Stimulated activated CD4-positive, alpha-beta T cell treated with anti-CD3 and anti-CD28 coated beads, TNF-alpha, amount 100 ng/mL, for 1 hour (primary cell): ENCODE measurements at places on chromosomes 2 and 18.
A peak's percentile ranks its signal among the peaks of the same experiment; 100 is the strongest.

DNA sequence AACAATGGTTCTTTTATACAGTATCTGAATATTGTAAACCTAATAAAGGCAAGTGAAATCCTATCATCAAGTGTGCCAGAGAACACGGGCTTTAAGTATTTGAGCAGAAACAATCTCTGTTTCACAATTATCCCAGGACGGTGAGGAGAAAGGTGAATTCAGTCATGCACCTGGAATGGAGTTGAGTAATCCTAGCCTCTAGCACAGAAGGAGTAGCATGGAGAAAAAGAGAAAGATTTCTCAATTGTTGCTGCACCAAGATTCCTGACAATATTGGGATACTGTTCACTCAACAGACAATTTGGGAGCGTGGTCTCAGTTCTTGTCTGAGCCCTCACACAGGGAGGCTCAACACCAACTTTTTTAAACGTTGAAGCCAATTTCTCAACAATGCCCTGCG lies 510.6 kb downstream of the SOX11 start:
- no peak for DNase-seq

DNA sequence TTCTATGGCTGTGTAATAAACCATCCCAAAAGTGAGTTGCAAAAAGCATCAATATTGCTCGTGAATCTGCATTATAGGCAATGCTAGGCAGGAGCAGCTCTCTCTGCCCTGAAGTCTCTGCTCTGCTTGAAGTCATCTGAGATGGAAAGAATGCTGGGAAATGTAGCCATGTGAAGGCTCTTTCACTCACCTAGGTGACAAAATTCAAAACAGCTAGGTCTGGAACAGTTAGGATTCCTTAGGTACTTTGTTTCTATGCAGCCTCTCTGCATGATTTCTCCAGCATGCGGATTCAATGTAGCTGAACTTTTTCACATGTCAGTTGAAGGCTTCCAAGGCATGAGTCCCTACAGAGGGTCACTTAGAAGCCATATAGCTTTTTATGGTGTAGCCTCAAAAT lies 1383.7 kb downstream of the LRP1B start:
- DNase-seq: no peak

- no peak for DNase-seq
Observed at GRCh38 chr18:67300498-67300897, 216.0 kb downstream of the DSEL start.

- no peak for DNase-seq
Observed at GRCh38 chr2:241926541-241927311, 57.2 kb downstream of the RTP5 start.

DNA sequence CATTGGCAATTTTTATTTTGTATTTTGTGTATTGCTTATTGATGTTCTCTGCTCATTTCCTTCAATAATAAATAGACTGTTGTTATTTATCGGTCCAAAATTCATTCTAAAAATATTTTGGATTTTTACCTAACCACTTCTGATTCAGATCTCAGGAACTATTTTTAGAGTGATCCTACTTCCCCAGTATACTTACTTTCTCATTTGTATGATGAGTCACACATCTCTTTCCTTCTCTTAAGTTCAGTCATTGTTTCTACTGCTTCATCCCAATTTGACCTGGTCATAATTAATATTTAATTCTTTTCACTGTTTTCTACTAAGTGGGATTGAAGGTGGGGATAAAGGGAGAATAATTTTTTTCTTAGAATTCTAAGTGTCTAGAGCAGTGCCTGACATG lies 75.1 kb downstream of the AGPS start:
- DNase-seq: no peak

DNA sequence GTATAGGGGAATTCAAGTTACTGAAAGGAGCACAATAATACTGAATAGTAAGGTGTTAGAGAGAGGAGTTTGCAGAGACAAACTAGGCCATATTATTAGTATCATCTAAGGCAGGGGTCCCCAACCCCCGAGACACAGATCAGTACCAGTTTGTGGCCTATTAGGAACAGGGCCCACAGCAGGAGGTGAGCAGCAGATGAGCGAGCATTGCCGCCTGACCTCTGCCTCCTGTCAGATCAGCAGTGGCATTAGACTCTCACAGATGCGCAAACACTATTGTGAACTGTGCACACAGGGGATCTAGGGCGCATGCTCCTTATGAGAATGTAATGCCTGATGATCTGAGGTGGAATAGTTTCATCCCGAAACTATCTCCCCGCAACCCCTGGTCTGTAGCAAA lies 41.8 kb upstream of the TMEM200C start:
- no peak for DNase-seq

GRCh38 chr2:171878481-171878993 lies 15.5 kb downstream of the SLC25A12 start:
- no peak for DNase-seq

DNA sequence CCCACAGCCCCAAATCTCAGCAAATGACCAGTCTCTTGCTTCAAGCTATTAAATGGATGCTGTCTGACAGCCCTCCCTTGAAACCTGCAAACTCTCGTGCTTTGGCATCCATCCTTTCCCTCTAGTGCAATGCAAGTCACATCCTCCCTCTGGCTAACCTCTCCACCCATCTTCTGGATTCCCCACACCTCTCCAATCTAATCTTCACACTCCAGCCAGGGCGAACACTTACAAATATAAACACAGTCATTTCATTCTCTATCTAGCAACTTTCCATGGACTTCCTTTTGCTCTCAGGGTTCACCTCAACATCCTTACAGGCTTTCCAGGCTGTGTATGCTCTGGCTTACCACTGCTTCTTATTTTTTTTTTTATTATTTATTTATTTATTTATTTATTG lies 10.1 kb upstream of the NARS1 start:
- DNase-seq: no peak

DNA sequence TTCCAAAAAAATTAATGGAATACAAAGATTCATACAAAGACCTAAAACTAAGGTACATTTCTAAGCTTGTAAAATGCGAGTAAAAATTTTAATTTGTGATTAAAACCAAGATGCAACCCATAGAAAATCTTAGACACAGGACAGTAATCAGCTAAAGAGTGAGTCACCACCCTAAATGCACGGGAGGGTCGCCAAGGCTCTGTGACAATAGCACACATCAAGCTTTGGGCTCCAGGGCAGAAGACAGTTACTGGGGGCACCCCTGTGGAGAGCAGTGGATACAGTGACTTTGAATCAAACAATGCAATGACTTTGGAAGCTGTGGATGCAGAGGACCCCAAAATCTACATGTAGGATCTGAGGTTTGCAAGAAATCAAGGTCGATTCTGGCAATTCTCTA lies 7.5 kb downstream of the FLACC1 start:
- DNase-seq: no peak

DNA sequence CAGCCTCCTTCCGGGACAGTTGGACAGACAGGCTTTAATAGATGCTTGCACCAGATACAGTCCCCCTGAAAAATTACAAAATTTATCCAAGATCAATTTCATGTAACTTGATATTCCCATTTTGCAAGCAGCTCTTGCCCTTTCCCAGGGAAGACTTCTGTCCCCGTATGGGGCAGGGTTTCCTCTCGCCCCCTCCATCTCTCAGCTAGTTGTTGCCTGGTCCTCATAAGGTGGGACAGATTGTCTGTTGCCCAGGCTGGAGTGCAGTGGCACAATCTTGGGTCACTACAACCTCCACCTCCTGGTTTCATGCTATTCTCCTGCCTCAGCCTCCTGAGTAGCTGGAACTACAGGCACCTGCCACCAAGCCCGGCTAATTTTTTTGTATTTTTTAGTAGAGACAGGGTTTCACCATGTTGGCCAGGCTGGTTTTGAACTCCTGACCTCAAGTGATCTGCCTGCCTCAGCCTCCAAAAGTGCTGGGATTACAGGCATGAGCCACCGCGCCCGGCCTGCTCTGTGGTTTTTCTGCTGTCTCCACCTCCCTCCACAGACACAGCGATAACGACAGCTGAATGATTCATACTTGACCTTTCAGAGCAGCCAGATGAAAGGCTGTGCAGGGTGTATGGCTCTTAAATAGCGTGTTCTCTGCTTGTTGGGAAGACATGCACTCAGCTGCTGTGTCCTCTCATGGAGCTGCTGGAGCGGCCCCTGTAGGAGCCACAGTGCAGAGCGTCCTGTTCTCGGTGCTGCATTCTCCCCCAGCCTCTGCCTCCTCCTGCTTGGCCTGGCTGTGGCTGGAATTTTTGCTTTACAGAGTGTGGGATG lies 61.4 kb downstream of the TTC39C start:
- DNase-seq: peak; percentile 46

- no peak for DNase-seq
Observed at GRCh38 chr2:240645346-240645745, 20.1 kb downstream of the GPR35 start.

GRCh38 chr18:58493516-58494253 lies 135.2 kb downstream of the ALPK2 start:
- DNase-seq: peak; percentile 49

DNA sequence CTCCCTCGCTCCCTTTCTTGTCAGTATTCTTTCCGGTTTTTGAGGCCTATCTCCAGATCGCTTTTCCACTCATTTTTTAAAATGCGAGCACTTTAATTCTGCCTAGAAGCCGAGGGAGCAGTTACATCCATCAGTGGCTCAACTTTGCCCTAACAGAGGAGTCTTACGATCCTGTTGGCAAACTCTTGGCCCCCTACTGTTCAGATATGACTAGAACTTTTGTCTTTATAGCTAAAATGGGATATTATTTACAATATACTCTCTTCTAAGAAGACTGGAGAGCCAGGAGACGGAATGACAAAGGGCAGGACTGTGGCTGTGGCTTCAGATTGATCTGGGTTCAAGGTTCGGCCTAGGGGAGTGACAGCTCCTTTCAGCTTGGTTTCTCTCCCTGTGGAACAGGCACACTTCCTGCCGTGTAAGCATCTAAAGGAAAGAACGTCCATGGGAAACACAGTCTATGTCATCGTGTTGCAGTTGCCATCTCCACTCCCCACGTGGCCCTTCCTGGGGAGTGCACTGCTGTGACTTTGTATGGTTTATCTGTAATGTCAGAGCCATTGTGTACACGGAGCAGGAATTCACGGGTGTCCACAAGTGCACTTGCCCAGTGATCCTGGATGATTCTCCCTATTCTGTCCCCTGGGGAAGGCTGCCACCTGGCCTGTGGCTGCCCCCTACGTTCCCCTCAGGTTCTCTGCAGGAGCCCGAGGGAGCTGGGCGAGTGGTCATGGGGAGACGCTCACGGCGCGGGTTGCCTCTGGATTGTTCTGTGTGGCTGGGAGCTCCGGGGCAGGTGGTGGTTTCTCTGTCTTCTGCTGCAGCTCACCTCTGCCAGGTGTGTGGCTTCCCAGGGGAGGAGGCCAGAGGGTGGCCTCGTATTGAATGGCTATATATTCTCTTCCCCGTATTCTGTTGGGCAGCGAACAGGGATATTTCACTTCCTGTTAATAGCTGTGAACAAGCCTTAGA lies 222.0 kb downstream of the LDLRAD4 start:
- no peak for DNase-seq

GRCh38 chr2:152420363-152420762 lies 85.4 kb downstream of the FMNL2 start:
- no peak for DNase-seq

DNA sequence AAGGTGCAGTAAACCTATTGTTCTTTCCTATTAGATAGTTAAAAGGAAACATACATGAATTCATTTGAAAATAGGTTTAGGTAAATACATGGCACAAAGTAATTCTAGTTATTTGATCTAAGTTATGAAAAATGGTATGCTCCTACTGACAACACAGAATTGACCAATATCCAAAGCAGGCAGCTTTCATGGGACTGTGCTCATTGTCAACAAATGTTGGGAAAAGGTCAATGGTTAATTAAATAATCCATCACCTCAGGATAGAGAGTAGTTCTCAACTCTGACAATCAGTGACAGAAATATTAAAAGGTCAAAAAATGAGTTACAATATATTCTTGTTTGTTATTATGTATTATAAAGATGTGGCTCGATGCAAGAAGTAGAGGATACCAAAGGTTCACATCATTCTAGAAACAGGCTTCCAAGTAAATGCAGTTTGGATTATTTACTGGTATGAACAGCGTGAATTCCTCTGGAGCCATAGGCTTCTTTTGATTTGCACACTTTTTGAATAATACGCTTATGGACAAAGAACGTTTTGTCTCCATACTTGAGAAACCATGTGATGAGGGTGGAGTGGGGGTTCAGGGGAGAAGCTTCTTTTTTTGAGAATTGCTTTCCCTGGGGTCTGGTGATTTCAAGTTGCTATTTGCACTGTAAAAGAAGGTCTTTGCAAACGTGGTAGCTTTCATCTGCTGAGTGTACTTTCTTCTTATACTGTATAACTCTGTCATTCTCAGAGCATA lies 422.0 kb upstream of the ZEB2 start:
- DNase-seq: no peak

- no peak for DNase-seq
Observed at GRCh38 chr2:174059884-174060244, 94.7 kb upstream of the SP3 start.

DNA sequence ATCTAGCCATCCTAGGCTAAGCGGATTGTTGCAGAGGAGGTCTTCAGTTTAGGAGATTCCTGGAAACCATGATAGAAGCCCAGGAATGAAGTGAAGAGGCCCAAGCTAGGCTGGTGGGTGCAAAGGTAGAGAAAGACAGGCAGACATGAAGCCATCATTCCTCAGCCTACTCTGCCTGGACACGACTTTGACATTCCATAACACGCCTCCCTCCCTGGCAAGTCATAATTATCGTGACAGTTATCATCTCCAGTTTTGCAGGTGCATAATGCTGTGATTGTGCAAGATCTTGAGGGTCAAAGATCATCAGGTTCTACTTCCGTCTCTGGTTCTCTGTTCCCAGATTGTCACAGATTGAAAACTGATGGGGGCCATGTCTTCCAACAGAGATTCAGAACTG lies 15.2 kb upstream of the FZD5 start:
- no peak for DNase-seq

DNA sequence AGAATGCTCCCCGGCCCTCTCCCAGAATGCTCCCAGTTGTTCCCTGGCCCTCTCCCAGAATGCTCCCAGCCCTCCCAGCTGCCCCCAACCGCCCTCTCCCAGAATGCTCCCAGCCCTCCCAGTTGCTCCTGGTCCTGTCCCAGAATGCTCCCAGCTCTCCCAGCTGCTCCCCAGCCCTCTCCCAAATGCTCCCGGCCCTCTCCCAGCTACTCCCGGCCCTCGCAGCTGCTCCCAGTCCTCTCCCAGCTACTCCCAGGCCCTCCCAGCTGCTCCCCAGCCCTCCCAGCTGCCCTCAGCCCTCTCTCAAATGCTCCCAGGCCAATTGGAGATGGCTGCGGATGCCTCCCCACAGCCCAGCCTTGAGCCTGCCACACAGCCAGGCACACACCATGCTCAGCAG lies 31.1 kb downstream of the BIN1 start:
- DNase-seq: no peak

GRCh38 chr2:220310451-220310861 lies 683.0 kb downstream of the SLC4A3 start:
- no peak for DNase-seq

- no peak for DNase-seq
Observed at GRCh38 chr2:195501746-195502145, 155.3 kb upstream of the SLC39A10 start.
